Neural crest cell (in vitro differentiated cells): ENCODE measurements at places on chromosomes 2 and 18. TPM values are rescaled to one million over a fixed set of nuclear protein-coding genes. Genes with fewer than 3 reads are reported as not detected.

DNA sequence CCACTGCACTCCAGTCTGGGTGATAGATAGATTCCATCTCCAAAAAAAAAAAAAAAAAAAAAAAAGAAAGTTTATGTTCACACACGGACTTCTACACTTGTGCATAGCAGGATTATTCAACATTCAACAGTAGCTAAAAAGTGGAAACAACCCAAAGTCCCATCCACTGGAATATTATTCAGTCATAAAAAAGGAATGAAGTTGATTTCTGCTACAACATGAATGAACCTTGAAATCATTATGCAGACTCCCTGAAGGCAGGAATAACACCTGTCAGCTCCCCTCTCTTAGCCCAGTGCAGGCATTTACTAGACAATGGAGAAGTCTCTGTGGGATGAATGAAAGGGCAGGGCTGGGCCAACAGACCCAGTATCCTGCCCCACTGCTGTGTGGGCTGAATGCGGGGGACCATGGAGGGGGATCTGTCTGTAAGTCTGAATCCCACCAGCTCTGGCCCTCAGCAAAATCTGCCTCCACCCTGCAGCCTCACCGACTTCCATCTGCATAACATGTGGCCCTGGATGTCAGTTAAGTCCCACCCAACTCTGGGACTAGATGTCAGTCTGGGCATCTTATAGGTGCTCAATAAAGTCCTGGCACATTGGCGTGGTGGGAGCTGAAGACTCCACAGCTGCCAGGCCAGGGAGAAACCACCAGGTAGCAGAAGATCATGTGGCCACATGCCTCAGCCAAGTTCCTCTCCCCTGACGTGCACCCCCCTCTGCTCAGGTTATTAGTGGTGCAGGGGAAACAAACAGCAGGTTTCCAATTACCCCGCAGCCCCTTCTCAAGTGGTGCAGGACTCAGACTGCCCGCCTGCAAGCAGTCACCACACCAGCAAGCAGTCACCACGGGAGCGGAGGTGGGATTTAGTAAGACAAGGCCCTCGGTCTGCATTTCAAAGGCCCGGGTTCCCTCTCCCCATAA is 8.9 kb downstream of the ZFP36L2 start:
- H3K36me3 ChIP-seq = no peaks in the 10 kb centered on the region
- H3K4me1 ChIP-seq = peaks cover 60% of the 10 kb centered on the region
- H3K27ac ChIP-seq = peak overlapping the region; percentile 75
- peak overlapping the region; percentile 55 for H3K4me3 ChIP-seq
- peaks cover 2% of the 10 kb centered on the region for H3K27me3 ChIP-seq

DNA sequence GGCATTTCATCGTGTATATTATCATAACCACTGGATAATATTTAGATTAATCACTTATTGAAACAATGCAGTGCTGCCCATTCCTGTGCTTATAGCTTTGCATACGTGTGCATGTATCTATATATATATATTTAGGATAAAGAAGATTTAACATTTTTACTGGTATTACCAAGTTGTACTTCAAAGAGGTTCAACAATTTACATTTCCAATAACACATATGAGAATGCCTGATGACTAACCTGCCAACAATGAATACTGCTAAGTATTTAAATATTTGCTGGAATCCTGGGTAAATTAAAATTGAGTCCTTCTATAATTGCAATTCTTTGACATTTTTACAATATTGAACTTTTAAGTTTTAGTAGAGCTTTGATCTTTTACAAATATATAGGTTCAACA is 111.4 kb downstream of the SLC39A10 start:
- H3K36me3 ChIP-seq = peaks cover 10% of the 10 kb centered on the region
- no peaks in the 10 kb centered on the region for H3K27me3 ChIP-seq
- H3K4me1 ChIP-seq = no peaks in the 10 kb centered on the region

CNRIP1 gene
- total RNA-seq = 36.6 and 37.3 TPM in 2 replicates

PSMA8 gene
- not detected in 2 replicates for total RNA-seq

IL18RAP gene
- not detected in 2 replicates for total RNA-seq

FBXO41 gene
- 3.7 and 4.5 TPM in 2 replicates for total RNA-seq
